ENCODE measurements at places on chromosomes 4 and X. TPM values are rescaled to one million over a fixed set of nuclear protein-coding genes. Genes with fewer than 3 reads are reported as not detected.

DNA sequence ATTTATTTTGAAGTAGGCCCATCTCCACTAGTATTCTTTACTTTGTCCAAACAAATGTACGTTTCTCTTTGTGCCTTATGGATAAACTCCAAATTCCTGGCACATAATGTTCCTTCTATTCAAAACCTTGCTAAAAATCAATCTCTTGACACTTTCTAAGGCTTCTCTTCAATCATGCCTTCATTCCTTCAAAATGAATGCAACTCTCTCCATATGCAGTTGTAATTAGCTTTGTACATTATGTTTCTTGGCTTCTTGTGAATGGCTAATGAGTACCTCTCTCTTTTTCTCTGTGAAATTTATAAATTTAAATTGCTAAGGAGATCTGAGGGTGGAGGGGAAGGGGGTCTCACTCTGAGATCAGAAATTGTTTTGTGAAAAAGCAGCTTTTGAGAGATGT lies 24.0 kb upstream of the ANK2 start:
- no peaks in the 10 kb centered on the region for H3K4me1 ChIP-seq
- no peaks in the 10 kb centered on the region for H3K27me3 ChIP-seq
- no peak for DNase-seq
- no peak overlapping the region for H3K27ac ChIP-seq
- H3K36me3 ChIP-seq: no peaks in the 10 kb centered on the region

The SHROOM2 gene
- 8.7 TPM for total RNA-seq

- no peak overlapping the region for H3K27ac ChIP-seq
- no peak for DNase-seq
- no peak overlapping the region for H3K4me3 ChIP-seq
- H3K36me3 ChIP-seq: no peaks in the 10 kb centered on the region
- H3K4me1 ChIP-seq: no peaks in the 10 kb centered on the region
Measured at GRCh38 chr4:105057370-105058105, 89.1 kb upstream of the TET2 start.

The CXorf65 gene
- 1.1 TPM for total RNA-seq

GRCh38 chrX:113868711-113869110 lies 715.2 kb upstream of the HTR2C start:
- H3K27me3 ChIP-seq: no peaks in the 10 kb centered on the region
- no peak overlapping the region for H3K4me3 ChIP-seq

- no peaks in the 10 kb centered on the region for H3K36me3 ChIP-seq
- DNase-seq: no peak
- peaks cover 18% of the 10 kb centered on the region for H3K4me1 ChIP-seq
- no peak overlapping the region for H3K4me3 ChIP-seq
- H3K27ac ChIP-seq: no peak overlapping the region
Measured at GRCh38 chr4:930028-930551, 2.0 kb downstream of the GAK start.

The UGT2B17 gene
- 1.2 TPM for total RNA-seq

DNA sequence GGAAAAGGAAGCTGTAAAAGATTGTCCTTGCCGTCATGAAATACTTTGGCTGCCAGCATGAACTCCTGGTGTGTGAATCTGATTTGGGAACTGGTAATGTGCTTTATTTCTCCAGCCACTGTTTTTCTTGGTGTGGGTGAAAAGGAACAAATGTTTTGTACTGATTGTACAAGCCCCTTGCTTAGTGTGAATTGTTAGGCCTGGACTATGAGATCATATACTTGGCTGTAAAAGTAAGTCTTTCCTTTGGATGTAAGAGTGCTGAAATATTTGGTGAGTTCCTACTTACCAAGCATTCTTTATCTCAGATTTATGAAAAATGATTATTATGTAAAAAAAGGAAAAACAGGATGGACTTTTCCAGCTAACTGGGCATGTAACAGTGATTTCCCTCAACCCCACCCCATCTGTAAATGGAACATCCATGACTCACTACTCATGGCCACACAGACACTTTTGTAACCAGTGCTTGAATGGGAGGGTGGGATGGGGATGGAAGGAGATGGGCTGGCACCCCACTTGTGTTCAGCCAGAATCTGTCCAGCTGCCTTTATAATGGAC lies 6.3 kb downstream of the FNIP2 start:
- H3K36me3 ChIP-seq: no peaks in the 10 kb centered on the region
- DNase-seq: no peak
- H3K4me1 ChIP-seq: peaks cover under 1% of the 10 kb centered on the region
- H3K27me3 ChIP-seq: no peaks in the 10 kb centered on the region
- H3K27ac ChIP-seq: peak overlapping the region; percentile 42
- no peak overlapping the region for H3K4me3 ChIP-seq

DNA sequence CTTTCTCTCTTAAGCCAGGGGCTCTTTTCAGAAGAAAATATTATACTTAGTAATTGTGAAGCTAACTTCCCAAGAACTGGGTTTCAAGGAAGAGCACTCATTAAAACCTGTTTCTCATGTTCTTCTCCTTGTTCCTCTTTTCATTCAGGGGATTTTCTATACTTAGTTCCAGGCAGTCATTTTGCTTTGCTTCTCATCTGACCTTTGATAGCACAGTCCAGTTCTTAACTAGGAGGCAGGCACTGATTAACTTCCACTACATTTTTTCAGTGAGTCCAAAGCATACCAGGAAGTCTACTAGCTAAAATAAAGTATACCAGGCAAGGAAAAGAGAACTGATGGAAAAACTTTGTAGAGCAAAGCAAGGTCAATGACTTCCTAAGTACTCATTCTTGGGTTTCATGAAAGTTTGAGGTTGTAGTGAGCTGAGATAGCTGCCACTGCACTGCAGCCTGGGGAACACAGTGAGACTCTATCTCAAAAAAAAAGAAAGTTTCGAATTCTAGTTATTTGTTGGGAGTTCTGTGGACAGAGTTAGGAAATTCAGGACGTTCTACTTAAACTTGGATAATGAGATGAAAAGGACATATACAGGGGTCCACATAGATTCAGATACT lies 190.1 kb upstream of the HS3ST1 start:
- DNase-seq: no peak
- H3K4me3 ChIP-seq: no peak overlapping the region
- no peak overlapping the region for H3K27ac ChIP-seq
- H3K36me3 ChIP-seq: no peaks in the 10 kb centered on the region
- no peaks in the 10 kb centered on the region for H3K4me1 ChIP-seq

DNA sequence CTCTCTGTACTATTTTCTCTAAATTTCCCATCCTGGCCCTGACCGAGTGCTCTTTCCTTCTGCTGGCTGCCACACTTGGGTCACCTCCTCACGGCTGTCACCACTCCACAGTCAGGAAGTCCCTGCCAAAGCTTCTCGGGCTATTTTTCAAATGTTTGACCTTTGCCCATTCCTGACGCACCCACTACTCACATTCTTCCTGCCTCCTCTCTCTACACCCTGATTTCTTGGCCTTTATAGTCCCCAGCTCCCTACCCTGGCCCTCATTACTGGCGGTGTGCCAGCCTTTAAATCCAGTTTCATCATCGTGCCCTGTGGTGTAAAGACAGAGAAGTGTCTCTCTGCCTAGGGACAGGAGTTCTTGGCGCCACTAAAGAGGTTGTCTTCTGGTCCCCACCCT lies 46.4 kb upstream of the GATB start:
- DNase-seq: no peak
- H3K4me3 ChIP-seq: no peak overlapping the region
- no peaks in the 10 kb centered on the region for H3K27me3 ChIP-seq
- no peaks in the 10 kb centered on the region for H3K36me3 ChIP-seq
- no peaks in the 10 kb centered on the region for H3K4me1 ChIP-seq

GRCh38 chr4:108512615-108513505 lies 107.5 kb upstream of the RPL34 start:
- H3K4me1 ChIP-seq: no peaks in the 10 kb centered on the region
- DNase-seq: peak; percentile 26
- H3K36me3 ChIP-seq: no peaks in the 10 kb centered on the region
- no peak overlapping the region for H3K27ac ChIP-seq
- no peaks in the 10 kb centered on the region for H3K27me3 ChIP-seq
- H3K4me3 ChIP-seq: no peak overlapping the region

The TMEM187 gene
- total RNA-seq: 6.2 TPM

DNA sequence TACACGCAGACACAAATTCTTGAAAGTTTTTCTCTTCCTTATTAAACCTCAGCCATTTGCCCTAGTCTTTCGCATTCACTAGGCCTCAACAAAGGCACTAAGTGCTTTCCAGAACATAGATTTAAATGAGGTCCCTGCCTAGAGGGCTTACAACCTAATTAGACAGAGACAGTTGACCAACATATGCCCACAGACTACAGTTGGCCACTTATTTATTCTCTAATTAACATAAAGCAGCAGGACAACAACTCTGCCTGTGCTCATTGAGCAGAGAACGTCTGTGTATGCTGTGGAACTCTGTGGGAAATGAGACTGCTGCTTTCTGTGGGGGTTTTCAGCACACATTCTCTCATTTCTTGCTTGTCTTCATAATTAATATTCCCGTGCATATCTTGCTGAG lies 303.0 kb upstream of the TACR3 start:
- no peaks in the 10 kb centered on the region for H3K4me1 ChIP-seq
- H3K36me3 ChIP-seq: no peaks in the 10 kb centered on the region
- no peak overlapping the region for H3K4me3 ChIP-seq

The NELFA gene
- total RNA-seq: 11.3 TPM

DNA sequence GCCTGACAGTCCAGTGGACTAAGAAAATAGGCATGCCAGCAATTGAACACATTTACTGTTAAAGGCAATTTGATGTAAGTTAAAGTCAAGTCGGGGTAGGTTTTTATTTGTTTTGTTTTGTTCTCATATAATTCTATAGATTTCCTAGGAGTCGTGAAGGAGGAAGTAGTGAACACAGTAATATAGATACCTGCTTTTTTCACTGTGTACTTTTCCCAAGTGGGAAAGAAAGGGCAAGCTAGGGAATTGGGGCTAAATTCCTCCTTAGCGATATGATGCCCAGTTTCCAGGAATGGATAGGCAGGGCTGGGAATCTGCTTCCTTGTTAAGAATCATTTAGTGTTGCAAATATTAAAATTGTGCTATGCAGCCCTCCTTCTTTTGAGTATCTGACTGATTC lies 271.0 kb downstream of the ARHGAP24 start:
- H3K27me3 ChIP-seq: no peaks in the 10 kb centered on the region
- H3K27ac ChIP-seq: no peak overlapping the region
- no peak overlapping the region for H3K4me3 ChIP-seq
